ENCODE measurements at places on chromosomes 11 and 22.

DNA sequence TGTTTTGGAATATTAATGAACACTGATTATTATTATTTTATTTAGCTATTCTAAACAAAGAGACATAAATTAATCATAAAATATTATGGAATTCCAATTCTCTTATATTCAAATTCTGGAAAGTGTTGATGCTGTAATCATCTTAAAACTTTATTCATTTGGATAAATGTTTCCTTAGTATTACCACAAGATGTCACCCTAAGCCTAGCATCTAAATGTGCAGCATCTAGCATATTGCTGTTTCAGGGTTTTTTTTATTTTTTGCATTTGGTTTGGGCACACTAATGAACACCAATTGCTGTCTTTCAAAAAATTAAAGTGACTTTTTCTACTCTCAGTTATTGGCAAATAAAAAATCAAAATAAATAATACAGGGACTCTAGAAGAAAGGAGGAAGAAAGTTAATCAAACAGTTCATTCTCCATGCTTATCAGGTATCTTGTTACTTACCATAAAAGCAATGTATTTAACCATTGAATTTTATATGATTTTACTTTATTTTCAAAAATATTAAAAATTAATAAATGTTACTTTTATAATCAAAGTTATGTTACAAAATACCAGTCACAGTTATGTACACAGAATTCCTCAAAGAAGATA, 31.8 kb downstream of the DLG2 start:
- no peak for DNase-seq

DNA sequence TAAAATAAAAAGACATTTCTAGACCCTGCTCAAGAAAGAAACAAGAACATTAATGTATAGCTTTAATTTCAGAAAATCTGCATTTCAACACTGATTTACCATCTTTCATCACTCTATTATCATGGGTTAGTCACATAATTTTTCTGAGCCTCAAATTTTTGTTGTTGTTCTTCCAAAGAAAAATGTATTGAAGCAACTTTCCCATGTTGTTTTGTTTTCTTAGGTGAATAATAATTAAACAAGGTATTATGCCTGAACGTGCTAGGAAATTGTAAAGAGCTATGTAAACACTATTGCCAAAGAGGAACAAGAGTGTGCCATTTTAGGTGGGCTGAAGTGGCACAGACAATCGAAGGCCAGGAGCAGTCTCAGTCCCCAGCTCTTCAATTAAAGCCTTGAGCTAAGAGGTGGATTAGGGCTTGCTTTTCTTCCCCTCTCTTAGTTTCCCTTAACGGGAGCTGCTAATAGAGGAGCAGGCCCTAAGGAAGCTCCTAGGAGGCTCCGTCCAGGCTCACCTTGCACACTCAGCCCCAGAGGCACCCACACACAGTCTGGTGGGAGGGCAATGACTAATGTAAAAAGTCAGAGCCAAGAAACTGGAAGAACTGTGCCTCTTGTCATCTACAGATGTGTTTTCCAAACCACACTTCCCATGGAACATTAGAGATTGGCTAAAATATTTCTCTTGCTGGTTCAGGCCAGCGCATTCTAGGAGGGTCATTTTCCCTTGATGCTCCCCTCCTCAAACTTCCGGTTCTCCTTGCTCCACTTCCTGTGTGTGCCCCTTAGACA, 8.8 kb upstream of the UBASH3B start:
- DNase-seq: no peak

DNA sequence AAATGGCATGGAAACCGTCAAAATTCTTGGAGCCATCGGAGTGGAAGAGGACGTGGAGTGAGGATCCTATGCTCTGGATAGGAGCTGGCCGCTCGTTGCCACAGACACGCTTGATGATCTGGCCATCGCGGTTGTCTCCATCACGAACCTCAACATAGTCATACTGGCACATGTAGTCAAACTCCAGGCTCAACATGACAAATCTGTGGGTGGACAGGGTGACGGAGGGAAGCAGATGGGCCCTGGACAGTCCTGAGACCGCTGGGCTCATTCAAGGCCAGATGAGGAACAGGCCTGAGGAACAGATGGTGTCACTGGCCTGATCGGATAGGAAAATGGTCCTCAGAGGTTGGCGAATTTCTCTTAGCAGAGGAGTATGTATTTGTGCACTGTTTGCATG, 51.3 kb upstream of the SLC1A2 start:
- DNase-seq: no peak

DNA sequence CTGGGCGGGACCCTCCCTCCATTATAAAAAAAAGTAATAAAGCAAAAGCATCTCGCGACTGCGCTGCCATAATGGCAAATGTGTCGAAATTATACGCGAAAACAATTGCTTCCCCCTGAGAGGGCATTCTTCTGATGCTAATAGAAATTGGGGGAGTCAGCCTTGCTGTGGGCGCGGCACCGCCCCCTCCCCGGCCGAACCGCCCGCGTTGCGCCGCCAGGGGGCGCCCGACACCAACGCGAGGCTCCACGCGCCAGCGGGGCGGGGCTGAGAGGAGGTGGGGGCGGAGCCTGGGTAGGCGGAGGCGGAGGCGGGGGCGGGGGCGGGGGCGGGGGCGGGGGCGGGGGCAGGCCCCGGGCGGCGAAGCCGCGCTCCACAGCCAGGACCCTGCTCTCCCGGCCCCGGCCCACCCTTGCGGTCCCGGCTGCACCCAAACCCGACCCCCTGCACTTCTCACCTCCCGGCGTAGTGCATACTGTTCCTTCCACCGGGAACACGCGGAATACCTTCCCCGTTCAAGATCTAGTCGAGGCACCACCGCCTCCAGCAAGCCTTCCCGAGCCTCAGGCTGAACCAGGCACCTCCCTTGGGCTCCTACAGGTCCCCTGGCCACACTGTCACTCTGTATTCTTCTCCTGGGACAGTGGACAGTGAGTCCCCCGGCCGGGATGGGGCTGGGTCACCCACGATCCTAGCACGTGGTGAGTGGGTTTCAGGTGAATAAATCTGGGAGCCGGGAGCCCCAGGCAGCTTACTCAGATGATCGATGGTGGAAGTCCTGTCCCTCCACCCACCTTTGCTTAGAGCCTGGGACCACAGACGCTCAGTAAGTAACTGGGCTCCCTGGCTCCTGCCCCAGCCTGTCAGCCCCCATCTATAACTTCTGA, 15.5 kb upstream of the UPK3A start:
- peak; percentile 92 for DNase-seq

DNA sequence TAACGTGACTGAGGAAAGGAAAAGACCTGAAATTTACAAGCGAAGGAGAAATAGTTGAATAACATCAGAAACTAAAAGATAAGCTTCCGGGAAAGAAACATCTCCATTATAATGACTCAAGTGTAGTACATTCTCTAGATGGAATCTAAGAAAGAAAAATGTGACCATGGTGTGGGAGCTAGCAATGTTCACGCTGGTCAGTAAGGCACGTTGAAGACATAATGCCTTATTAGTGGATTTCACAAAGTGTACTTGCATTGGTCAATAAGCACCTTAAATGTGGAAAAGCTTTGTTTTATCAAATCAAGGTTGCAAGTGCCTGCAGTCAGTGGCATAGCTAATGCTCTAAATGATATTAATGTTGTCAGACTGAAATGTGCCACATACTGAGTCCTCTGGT, 2.8 kb upstream of the LARGE1 start:
- no peak for DNase-seq

GRCh38 chr22:34781681-34782080, 284.3 kb upstream of the ISX start:
- DNase-seq: no peak

- DNase-seq: no peak
Observed at GRCh38 chr11:123480290-123480815, 50.3 kb downstream of the GRAMD1B start.

DNA sequence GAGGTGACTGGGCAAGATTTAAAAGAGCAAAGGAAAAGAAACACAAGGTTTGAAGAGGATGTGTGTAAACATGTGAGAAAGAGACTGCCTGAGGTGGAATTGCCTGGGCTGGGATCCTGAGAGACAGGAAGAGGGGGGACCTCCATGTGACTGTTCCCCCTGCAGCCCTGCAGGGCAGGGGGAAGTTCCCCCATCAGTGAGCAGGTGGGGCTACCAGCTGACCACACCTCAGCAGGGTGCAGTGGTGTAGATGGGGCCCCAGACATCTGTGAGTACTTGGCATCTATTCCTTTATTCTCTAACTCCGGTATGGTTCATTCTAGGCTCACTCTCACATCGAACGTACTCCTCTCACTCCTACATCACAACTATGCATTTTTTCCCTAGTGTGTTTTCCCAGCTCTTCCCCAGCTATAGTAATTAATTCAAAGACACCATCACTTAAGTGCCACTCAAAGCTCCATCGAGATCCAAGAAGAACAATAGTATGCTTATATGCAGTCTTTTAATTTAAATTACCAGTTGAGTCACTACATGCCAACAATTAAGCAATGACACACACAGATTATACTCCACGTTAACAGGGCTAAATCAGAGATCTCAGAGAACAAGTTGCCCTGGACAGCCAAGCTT, 42.7 kb downstream of the LGR4 start:
- DNase-seq: no peak

DNA sequence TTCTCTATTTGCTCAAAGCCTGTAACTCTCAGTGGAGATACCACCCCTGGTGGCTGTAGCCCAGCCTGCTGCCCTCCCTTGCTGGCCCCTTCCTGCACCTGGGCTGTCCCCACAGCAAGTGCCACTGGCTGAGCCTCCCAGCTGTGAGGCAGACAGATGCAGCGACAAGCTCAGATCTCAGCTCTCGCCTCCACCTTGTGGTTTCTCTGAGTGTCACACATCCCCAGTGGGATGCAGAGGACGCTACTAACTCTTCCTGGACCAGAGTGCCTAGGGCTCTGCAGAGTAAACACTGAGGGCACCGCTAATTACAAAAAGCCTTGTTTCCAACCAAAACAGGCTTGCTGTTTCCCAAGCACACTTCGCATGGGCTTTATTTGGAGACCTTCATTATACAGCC, 8.9 kb downstream of the YPEL1 start:
- peak; percentile 27 for DNase-seq

DNA sequence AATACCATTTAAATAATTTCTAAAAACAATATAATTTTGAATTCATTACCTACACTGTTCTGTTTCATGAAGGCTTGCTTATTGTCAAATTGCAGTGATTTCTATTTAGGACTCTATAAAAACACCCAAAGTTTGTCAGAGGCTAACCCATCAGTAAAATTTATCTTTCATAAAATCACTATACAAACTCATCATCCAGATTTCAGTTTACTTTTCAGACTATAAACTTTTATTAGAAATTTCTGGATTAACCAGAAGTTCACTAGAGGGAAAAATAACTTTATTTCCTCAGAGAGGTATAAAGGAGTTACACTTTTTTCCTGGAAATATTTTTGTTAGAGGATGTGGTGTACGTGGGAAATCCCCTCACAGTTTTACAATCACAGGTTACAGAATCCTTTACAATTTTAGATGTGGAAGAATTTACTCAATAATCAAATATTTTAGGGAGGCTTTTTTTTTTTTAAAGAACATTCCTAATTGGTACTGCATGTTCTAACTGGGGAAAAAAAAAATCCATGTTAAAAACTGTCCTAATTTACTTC, 176.7 kb downstream of the SWAP70 start:
- DNase-seq: no peak

DNA sequence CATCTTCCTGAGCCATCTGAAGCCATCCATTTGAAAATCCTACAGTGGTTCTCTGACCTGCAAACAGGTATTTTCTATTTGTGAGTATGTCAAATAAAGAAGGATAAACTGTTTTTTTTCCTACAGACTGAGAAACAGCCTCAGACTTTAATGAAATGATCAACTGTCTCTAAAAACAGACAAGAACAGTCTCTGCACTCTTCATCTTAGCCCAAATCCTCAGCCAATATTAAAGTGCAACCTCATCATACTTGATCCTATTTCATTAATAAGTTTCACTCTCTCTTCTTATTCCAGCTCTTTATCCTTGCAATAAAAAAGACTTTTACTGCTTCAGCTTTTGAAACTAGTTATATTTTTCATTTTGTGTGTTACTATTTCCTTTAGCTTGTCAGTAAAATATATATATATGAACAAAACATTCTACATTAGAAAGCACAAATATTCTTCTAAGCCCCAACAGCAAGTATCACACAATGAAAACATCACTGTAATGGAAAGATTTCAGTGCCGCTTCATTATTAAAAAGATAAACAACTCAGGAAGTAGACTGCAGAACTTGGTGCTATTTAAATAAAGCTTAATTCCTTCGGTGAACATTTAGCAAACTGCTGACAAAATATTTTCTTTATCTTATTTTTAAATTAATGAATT, 45.5 kb upstream of the FAT3 start:
- no peak for DNase-seq

- DNase-seq: no peak
Observed at GRCh38 chr11:120169981-120170698, 32.2 kb upstream of the TRIM29 start.

DNA sequence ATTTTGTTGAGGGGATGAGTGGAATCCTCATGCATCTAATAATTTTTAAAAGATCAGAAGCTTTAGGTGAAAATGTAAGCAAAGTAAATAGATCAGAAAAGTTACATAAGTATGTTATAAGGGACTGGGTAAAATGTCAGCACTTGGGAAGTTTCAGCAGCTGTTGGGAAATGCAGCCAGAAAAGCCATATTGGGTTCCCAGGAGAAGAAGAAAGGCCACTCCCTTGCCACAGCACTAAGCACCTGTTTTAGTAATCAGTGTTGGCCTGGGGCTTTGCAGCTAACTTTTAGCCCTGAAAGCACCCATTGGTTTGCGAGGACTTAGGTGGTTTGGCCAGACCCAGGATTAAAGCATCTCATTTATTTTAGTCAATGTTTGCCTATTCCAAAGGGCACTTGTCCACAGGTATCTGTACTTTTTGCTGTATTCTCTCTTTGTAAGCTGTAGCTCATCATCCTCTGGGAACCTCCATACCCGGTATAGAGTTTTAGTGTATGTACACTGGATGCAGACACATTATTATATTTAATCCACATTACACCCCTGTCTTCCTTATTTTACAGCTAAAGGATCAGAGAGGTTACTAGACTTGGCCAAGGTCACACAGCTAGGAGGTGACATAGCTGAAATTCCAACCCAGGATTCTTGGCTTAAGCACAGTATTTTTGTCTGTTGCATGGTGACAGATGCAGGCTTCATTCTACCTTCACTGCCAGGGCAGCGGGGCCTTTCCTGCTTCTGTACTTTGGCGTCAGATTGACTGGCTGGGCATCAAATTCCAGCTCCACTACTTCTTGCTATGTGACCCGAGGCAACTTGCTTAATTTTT, 127.7 kb upstream of the SESN3 start:
- peak; percentile 44 for DNase-seq

All from Right ventricle myocardium superior (tissue), 1 donor.